ENCODE measurements at places on chromosomes 7 and 10. TPM values are rescaled to one million over a fixed set of nuclear protein-coding genes. Genes with fewer than 3 reads are reported as not detected.

- DNase-seq, result no peak
Measured at GRCh38 chr10:5591336-5591824, 66.6 kb downstream of the CALML3 start.

DNA sequence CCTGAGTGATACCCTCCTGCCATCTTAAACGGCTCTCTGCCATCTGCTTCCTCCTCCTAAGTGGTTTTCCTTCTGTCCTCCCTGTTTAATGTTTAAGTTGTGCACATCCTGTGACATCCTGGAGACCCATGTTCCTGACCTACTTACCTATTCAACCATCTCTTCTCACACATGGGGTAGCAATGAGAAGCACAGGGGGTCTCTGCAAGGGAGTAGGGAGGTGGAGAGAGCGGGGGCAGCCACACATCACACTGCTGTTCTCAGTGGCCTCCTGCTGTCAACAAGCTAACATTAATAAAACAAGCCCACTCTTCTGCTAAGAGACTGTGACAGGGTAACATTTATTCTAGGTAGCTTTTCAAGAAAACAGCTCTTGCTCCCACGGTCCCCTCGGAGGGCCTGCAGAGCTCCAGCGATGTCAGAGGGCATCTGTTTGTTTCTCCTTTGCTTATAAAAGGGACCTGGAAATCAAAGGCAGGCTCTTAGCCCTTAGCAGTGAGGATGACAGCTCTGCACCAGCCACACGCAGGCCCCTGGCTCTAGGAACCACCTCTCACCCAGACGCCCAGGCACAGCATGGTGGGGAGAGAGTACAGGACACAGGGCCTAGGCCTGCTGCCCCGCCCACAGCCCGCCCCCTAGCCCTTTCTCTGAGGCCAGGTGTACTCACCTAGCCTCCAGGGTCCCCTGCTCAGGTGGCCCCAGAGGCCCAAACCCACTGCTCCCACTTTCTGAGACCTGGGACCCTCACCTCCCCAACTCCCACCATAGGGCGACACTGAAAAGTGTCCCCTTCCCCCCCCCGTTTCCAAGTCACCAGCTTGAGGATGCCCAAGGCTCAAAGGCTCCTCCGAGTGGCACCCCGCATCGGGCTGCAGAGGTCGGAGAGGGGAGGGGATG, 943 bp upstream of the SLC18A2 start:
- DNase-seq, result no peak

GRCh38 chr10:69957241-69957885, 95.3 kb upstream of the MACROH2A2 start:
- no peak for DNase-seq

GRCh38 chr10:120069700-120070099, 177.2 kb downstream of the SEC23IP start:
- no peak for DNase-seq

GRCh38 chr10:80487421-80487785, 33.3 kb downstream of the TSPAN14 start:
- DNase-seq, result no peak

GRCh38 chr10:119090968-119091367, 10.4 kb upstream of the EIF3A start:
- no peak for DNase-seq

DNA sequence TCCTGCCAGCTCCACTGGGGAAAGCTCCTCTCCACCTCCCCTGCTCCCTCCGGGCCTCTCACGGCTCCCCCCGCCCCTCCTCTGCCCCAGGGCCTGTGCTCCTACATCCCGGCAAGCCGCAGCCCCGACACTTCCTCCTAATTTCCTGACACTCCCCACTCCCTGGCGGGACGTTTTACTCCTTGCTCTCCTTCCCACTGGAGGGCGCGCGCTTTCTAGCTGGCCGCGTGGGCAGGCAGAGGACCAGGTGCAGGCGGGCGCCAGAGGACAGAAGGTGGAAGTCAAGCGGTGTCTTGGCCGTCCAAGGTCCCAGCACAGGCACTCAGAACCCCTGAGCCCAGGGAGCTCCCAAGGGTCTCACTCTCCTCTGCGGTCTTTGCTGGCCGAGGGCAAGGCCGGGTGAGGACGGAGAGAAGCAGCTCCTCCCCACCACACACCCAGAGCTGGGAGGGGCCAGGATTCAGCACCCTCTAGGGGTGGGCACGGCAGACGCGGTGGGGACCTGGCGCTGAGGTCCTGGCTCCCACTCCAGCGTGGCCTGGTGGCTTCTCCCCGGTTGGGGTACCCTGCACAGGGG, 19.1 kb downstream of the ADAM8 start:
- DNase-seq, result no peak

- DNase-seq, result no peak
Measured at GRCh38 chr10:49628599-49628998, 14.8 kb downstream of the CHAT start.

- no peak for DNase-seq
Measured at GRCh38 chr10:123327450-123327849, 173.2 kb downstream of the BUB3 start.

GRCh38 chr10:16292366-16292765, 144.4 kb upstream of the PTER start:
- no peak for DNase-seq

DNA sequence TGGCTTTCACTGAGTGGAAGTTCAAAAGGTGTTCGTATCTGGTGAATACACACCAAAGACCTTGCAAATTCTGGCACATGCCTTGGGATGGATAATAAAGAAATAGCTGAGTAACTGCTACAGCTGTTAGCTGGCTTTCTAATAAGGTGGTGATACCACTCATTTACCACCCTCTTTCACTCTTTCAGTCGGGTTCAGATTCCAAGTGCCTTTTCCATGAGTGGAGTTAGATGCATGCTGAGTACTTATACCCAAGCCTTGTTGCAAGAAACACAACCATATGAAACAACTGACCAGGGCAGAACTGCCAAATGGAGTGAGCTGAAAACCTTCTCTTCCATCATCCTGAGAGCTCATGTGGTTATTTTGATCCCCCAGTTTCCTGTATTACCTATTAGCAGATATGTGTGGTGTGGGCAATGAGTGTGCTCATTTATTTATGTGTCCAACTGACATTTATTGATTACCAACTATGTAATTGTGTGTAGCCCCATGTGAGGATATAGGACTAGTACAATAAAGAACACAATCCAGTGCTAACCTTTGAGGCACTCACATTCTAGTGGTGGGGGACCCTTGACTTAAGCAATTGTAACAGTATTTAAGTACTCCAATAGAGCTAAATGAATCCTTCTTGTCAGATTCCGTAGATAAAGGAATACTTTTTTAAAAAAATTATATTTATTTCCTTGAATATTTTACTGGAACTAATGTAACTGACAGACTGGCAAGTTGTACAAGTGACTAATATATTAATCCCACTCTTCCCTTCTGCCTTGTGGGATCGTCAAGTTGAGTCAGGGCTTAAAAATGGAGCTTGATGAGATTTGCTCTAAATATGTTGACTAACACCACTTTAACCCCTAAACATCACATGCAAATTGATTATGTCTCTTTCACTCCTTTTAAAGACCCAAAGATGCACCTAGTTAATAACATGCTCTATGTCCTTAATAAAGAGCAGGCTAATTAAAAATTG, 124.7 kb downstream of the ARID5B start:
- DNase-seq, result no peak

- DNase-seq, result no peak
Measured at GRCh38 chr10:67935223-67935622, 50.8 kb downstream of the SIRT1 start.

DNA sequence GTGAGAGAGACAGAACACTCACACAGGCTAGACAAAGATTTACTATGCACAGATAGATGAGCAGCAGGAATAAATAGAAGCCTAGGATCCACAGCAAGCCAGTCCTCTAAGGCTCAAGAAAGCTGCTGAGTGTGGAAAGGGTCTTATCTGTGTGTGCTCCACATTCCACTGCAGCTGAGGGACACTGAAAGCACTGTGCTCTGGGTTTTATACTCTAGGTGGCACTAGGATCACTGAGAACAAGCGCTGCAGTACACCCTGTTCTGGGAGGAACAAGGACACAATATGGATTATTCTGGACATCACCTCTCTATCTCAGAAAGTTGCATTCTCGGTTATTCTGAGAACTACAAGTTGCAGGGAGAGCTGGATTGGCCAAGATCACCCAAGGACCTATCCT, 4.9 kb upstream of the KLHL7 start:
- DNase-seq, result no peak

- no peak for DNase-seq
Measured at GRCh38 chr7:143012001-143012400, 14.9 kb downstream of the OR9A2 start.

DNA sequence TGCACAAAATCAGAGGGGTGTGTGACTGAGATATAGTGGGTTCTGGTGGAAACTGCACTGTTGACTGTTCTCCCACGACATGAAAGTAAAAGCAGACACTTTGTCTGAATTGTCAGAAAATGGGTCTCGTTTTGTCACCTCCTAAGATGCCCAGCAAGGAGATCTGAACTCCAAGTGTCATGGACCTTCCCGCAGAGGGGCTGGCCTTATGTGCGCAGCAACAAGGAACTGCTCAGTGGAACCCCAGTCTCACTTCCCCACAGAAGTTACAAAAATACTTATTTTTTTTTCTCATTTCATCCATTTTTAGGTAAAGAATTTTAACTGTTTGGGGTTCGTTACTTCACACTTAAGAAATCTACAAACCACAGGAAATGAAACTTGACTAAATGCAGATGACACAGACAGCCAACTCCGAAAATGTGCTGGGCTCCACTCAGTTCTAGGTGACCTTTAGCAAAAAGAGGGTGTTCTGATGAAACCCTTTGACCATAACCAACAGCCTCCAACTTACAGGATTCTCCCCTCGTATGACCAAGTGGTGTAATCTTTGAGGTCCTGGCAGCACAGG, 115.0 kb downstream of the FAM107B start:
- no peak for DNase-seq

DNA sequence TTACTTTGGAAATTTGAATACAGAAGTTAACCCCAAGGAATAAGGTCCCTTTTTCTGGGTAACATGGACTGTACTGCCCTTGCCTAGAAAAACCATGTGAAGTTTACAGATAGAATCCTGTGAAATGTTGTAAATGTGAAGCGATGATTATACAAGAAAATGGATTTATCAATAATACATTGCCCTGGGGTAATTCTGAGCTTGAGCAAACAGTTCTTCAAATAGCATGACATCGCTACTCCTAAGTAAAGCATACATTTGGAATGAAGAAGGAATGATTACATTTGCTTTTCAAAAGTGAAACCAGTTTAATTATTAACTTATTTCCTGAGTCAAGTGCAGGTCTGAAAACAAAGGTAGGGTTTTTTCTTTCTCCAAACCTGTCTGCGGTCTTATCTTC, 43.3 kb upstream of the FZD8 start:
- peak; percentile 22 for DNase-seq

DNA sequence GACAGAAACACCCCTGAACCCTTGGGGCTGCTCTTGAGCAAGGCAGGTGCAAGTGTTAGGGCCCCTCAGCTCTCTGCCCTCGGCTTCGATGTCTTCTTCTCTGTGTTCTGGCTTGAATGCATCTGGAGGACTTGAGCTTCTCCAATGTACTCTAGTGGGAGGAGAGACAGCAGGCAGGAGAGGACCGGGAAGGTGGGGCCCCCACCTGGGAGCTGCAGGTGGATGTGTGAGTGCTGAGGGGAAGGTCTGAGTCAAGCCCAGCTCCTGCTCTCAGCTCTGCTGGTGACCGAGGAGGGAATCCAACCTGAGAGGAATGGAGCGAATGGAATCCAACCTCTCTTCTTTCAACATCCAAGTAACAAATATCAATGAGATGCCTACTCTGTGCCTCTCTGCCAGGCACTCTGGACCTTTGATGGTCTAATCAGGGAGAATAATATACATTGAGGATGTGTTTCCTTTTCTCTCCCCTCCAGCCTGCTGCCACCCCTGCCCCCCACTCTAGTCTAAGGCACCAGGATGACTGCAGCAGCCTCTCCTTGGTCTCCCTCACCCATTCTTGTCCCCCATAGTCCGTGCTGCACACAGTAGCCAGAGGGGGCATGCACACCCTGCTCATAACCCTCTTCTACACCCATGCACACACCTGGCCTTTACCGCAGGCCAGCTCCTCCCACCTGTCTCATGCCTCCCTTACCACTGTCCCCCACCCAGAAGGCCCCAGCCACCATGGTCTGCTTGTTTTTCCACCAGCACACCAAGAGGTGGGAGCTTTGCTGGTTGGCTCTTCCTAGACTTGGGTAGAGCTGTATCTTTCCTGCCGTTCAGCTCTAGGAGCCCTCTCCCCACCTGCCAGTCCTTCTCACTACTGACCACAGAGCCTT, 13.6 kb downstream of the TBATA start:
- no peak for DNase-seq

GRCh38 chr10:17019696-17020095, 109.9 kb downstream of the CUBN start:
- DNase-seq, result no peak

DNA sequence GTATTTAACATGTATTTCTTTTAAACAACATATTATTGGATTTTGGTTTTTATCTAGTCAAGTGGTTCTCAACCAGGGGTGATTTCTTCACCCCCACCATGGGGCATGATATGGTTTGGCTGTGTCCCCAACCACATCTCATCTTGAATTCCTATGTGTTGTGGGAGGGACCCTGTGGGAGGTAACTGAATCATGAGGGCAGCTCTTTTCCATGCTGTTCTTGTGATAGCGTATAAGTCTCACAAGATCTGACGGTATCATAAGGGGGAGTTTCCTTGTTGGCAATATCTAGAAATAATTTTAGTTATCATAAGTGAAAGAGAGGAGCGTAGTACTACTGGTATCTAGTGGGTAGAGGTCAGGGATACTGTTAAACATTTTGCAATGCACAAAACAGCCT, 37.6 kb downstream of the TMEM168 start:
- no peak for DNase-seq

- DNase-seq, result no peak
Measured at GRCh38 chr10:17787087-17787961, 21.8 kb upstream of the MRC1 start.

- no peak for DNase-seq
Measured at GRCh38 chr7:127409629-127410028, 17.1 kb upstream of the ZNF800 start.

Gene TRIM50
- polyA plus RNA-seq, result not detected

Gene CAMK2B
- 2.6 TPM for polyA plus RNA-seq

Gene TACR2
- 0.27 TPM for polyA plus RNA-seq

Gene SUN3
- polyA plus RNA-seq, result not detected

Gene SPDYE16
- polyA plus RNA-seq, result 3.7 TPM

Gene GRID1
- polyA plus RNA-seq, result 1.6 TPM

Gene DPYSL4
- polyA plus RNA-seq, result 19.4 TPM

Gene LRGUK
- 0.72 TPM for polyA plus RNA-seq

Gene STEAP1
- 13.1 TPM for polyA plus RNA-seq

Gene SPDYE11
- 0.95 TPM for polyA plus RNA-seq

Gene TMEM72
- polyA plus RNA-seq, result 77.9 TPM

Gene LRRC4
- polyA plus RNA-seq, result 6.6 TPM

Gene OR2F2
- not detected for polyA plus RNA-seq

Gene SP4
- 17.0 TPM for polyA plus RNA-seq

Gene LRMDA
- 23.9 TPM for polyA plus RNA-seq

Gene GPRIN2
- 6.9 TPM for polyA plus RNA-seq

Gene TCERG1L
- polyA plus RNA-seq, result 0.31 TPM

Gene PTPN20
- 3.5 TPM for polyA plus RNA-seq
